NCI-H1092 treated with DMSO at 0.1 percent for 48 hours (cell line): ENCODE measurements at places on chromosomes 11 and 22.

DNA sequence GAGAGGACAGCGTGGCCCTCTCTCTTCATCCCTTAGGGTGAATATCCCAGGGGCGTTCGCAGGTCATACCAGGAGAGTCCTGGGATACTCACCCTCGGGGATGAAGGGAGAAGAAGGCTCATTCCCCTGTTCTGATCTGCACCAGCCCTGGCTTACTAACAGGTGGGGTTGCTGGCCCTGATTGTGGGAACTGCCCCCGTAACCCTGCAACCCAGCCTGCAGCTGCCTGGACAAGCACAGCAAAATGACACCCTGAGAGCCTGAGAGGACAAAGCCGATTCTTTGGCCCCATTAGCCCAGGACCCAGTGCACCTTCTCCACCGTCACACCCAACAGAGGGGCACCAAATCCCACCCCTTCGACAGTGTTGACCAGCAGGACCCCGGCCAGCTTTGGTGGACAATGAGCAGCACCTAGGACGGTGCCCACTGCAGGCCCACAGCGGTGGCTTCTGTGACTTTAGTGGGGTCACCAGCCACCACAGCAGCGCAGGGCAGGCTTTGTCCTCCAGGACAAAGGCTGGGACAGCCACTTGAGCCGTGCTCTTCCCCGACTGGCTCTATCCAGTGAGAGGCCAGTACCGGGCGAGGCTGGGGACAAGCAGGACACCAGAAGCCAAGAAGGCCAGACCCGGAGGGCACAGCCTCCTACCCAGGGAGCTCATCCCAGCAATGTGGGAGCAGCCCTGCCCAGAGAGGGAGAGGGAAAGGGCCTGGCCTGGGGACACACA is 98.5 kb upstream of the RTL6 start:
- DNase-seq, result peak; percentile 23

DNA sequence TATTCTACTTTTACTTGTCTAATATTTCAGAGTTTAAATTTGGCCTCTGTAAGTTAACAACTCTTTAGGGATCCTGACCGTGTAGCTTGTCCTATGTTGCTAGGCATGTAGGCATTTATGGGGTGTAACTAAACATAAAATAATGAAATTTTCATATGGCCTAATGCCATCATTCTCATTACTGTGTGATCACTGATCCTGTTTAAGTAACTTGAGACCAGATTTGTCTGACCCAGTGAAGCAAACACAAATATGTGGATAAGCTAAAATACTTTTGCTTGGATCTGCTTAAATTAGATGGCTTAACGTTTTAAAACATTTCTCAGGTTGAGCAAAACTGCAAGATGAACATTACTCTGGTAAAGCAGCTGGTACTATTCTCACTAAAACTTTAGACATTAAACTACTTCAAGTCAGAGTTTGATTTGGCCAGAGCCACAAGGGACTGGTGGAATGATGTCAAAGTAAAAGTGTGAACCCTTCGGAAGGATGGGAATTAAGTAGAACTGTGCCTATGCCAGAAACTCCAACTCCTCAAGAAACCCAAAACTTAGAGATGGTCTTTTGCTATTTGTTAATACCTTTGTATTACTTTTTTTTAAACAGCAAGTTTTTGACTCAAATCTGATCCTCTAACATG is 12.5 kb downstream of the QSER1 start:
- DNase-seq, result no peak

GRCh38 chr11:68090706-68091105 is 30.5 kb downstream of the CHKA start:
- no peak for DNase-seq

GRCh38 chr11:70420008-70420464 is 21.7 kb downstream of the CTTN start:
- no peak for DNase-seq

- no peak for DNase-seq
Measured at GRCh38 chr11:20260307-20260706, 100.0 kb upstream of the DBX1 start.

GRCh38 chr22:41919357-41920224 is 4.7 kb upstream of the SHISA8 start:
- no peak for DNase-seq

- DNase-seq, result no peak
Measured at GRCh38 chr11:19382131-19382611, 141.4 kb upstream of the E2F8 start.

- no peak for DNase-seq
Measured at GRCh38 chr11:69216647-69217051, 60.9 kb downstream of the SMIM38 start.

- DNase-seq, result no peak
Measured at GRCh38 chr11:75879737-75880136, 64.7 kb downstream of the UVRAG start.

DNA sequence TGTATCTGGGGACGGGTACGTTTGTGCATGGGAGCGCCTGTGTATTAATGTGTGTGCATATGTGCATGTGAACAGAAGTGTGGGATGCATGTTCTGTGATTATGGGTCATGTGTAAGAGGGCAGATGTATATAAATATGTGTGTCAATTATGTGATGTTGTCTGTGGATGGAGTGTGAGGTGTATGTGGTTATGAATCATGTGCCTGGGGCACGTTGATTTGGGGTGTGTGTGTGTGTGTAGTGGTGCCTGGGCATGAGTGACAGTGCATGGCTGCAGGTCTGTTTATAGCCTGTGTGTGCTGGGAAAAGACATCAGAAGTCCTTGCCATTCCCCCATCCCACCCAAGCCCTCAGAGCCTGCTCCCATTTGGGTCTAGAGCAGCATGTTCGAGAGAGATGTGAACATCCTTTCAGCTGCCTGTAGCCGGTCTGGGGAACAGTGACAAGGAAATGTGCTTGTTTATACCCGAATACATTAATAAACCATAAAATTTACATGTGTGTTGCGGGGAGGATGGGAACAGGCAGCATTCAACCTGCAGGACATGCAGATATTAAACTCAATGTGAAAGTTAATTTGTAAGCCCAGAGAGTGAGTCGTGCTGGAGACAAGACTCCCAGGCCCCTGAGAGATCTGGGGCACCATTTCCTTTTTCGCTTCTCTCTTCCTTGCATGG is 129.0 kb downstream of the NECTIN1 start:
- DNase-seq, result no peak
